ENCODE measurements at places on chromosomes 12 and 14.
A peak's percentile ranks its signal among the peaks of the same experiment; 100 is the strongest.

- DNase-seq, result no peak
These were observed 725.0 kb upstream of the FLRT2 start for GRCh38 chr14:84804895-84805294.

- no peak for DNase-seq
These were observed 3.6 kb downstream of the LARP4 start for GRCh38 chr12:50404307-50404706.

DNA sequence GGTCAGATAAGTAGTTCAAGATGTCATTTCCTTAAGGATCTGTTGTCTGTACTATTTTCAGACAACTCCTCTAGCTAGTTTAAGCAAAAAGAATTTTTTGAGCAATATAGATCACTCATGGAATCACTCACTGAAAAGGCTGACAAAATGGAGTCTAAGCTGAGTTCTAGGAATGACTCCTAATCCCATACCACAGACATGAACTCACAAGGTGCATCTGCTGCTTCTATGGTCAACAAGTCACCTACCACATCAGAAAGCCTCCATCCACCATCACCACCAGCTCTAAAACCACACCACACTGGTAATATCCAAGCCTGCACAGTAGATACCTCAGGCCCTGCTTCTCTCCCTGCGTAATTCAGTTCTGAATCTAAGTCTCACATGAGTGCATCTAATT lies 33.0 kb downstream of the PWP1 start:
- no peak for DNase-seq

DNA sequence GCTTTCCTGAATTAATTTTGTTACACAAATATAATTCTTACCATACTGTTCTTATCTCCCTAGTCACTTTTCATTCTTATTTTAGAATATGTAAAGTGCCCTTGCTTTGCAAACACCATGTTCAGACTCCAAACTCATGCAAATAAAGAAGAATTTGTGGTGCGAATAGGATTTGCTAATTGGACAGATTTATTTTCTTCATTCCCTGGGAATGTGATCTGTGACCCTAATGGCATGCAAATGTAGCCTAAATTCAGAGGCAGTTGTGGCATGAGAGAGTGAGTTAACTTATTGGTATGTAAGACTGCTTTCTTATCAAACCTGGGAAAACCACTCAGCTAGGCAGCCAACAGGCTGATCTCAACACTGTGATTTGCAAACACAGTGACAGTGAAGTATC lies 10.0 kb downstream of the CAPZA3 start:
- peak; percentile 78 for DNase-seq

DNA sequence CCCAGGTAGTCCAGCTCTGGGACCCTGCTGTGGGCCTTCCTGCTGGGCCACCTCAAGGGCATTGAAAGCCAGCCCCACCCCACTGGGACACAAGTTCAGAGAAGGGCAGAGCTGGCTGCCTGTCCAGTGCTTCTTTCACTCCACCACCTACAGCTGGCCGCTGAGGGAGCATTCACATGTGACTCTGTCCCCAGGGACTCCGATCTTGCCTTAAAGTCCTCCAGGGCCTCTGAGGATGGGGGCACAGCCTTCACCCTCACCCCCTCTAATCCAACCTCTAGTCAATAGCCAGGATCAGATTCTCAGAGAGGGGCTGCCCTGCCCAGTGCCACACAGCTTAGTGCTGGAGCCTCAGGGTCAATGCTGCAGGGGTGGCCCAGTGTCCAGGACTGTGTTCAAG lies 5.0 kb upstream of the CYP46A1 start:
- no peak for DNase-seq

DNA sequence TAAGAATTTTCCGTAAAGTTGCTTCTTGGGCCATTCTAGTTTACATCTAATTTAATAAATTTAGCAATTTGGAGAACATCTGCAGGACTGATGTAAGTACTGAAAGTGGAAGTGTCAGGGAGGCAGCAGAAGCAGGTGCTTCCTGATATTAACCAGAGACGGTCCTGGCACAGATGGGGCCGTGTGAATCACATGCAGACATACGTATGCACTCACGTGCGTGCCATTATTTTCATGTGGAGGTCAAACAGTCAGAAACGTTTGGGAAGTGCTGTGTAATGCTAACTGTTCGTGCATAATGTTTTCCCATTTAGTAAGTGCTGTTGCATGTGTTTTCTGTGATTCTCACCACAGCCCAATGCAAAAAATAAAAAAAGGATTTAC lies 87.8 kb upstream of the DYNC1H1 start:
- DNase-seq, result peak; percentile 93

DNA sequence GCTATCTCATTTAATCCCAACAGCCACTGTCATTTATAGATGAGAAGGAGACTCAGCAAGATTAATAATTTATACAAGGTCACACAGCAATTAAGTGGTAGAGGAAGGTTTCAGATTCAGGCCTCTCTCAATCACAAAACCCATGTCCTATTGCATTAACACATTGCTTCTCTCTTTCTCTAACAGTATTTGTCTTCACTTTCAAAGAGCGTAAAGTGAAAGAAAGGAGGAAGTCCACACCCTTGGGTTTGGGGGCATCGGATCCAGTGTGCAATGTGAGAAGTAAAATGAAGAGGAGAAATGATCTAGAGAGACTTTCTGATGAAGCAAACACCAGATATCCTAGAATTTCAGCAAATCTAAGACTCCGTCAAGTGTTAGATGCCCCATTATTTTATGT lies 7.0 kb upstream of the VRK1 start:
- DNase-seq, result no peak

DNA sequence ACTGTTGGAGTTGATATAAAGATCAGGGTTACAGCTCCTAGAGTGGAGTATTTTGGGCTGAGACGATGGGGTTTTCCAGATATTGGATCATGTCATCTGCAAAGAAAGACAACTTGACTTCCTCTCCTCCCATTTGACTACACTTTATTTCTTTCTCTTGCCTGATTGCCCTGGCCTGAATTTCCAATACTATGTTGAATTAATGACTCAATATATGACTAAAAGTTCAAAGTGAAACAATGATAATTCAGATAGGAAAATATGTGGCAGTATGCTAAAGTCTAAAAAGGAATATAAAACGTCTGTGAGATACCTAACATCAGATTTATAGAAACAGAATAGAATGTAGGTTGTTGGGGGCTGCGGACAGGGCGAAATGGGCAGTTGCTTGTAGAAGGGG lies 72.2 kb downstream of the BHLHE41 start:
- DNase-seq, result no peak

- no peak for DNase-seq
These were observed 41.6 kb upstream of the RFX4 start for GRCh38 chr12:106541201-106541600.

DNA sequence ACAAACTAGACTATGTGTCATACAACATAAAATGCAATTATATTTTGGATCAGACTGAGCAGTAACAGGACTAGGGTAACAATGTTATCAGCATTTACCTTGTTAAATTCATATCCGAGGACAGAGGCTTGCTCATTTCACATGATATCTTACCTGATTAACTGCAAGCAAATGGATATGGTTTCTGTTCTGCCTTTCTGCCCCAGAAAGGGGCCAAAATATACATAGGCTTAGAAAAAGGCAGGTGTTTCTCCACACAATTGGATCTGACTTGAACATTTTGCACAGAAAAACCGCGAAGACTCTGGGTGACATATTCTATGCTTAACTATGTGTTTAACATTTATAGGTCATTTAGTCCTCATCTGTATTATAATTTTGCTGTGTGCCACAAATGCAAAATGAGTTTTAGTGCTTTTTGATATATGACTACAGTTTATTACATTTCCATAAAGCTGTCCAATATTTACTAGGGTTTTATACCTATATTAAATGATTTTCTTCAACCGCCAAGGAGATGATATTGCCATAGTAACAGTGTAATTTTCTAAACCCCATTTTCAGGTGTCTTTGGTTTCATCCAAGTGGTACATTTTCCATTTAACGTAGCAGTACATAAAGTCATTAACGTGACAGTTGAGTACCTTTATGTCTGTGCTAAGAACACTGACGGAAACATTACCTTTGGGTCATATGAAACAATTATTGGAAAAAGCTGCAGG lies 249.3 kb upstream of the KRR1 start:
- DNase-seq, result no peak

DNA sequence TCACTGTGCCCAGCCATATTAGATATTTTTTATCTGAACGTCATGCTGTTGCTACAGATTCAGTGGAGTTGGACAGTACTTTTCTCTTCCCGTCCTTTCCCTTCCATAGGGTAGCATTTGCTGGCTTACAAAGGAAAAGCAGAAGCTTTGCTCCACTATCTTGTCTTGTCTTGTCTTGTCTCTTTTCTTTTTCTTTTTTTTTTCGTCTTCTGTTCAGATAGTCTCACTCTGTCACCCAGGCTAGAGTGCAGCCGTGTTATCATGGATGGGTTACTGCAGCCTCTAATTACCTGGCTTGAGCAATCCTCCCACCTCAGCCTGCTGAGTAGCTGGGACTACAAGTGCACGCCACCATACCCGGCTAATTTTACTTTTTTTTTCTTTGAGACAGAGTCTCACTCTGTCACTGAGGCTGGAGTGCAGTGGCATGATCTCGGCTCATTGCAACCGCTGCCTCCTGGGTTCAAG lies 21.1 kb downstream of the OR10G3 start:
- DNase-seq, result no peak

- DNase-seq, result no peak
These were observed 66.2 kb upstream of the SLC38A2 start for GRCh38 chr12:46438719-46439319.

GRCh38 chr12:54082397-54082892 lies 28.8 kb downstream of the HOXC4 start:
- peak; percentile 57 for DNase-seq

GRCh38 chr12:99370421-99371138 lies 277.0 kb upstream of the GARIN6 start:
- DNase-seq, result no peak

GRCh38 chr14:68587931-68588330 lies 204.9 kb downstream of the ZFP36L1 start:
- no peak for DNase-seq

GRCh38 chr14:81386290-81386745 lies 13.8 kb downstream of the STON2 start:
- DNase-seq, result no peak

GRCh38 chr12:41802803-41803202 lies 341.9 kb downstream of the GXYLT1 start:
- no peak for DNase-seq

- DNase-seq, result no peak
These were observed 38.0 kb upstream of the RAP1B start for GRCh38 chr12:68572661-68573060.

DNA sequence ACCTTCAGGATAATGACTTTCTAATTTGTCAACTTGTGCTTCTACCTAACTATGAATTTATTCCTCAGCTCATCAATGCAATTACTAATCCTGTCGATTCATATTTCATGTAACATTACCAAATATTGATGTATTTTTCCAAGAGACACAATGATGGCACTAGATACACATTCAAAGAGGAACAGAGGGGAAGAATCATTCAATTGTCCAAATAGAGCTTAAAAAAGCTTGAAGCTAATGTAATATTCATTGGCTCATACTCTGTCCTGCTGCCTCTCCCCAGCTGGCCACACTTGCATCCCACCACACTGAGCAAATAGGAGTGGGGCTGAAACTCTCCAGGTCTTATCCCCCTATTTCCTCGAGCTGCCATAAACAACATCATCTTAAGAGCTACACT lies 9.3 kb downstream of the TESPA1 start:
- no peak for DNase-seq

- no peak for DNase-seq
These were observed 76.6 kb downstream of the LRP6 start for GRCh38 chr12:12190087-12190809.

- DNase-seq, result peak; percentile 83
These were observed 88.9 kb downstream of the PTGER2 start for GRCh38 chr14:52402812-52403526.

DNA sequence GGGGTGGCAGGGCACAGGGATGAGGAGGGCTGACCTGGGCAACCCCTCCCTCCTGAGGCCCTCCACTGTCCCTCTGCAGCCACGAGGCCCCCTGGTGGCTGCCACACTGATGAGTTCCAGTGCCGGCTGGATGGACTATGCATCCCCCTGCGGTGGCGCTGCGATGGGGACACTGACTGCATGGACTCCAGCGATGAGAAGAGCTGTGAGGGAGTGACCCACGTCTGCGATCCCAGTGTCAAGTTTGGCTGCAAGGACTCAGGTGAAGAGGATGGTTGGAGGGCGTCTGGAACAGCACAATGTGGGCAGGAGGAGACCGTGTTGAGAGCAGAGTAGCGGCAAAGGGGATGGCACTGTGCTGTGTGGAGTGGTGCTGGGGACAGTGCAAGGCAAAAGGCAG lies 25.7 kb upstream of the LRP1-AS start:
- no peak for DNase-seq

DNA sequence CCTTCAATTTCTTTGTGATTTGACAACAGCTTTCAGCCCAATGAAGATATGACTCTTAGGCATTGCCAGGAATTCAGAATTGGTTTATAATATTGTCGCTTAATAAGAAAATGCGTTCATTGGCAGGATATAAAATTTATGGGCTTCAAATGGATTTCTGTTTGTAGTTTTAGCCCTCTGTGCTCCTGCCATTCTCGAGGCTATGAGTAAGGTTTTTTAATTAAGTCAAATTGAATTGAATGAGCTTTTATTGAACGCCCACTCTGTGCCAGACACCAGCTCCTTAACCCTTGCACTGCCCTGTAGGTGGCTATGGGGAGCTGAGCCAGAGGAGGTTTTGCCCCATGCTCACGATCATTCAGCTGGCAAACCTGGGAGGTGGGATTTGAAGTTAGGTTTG lies 115.1 kb downstream of the SLC25A47 start:
- DNase-seq, result no peak

DNA sequence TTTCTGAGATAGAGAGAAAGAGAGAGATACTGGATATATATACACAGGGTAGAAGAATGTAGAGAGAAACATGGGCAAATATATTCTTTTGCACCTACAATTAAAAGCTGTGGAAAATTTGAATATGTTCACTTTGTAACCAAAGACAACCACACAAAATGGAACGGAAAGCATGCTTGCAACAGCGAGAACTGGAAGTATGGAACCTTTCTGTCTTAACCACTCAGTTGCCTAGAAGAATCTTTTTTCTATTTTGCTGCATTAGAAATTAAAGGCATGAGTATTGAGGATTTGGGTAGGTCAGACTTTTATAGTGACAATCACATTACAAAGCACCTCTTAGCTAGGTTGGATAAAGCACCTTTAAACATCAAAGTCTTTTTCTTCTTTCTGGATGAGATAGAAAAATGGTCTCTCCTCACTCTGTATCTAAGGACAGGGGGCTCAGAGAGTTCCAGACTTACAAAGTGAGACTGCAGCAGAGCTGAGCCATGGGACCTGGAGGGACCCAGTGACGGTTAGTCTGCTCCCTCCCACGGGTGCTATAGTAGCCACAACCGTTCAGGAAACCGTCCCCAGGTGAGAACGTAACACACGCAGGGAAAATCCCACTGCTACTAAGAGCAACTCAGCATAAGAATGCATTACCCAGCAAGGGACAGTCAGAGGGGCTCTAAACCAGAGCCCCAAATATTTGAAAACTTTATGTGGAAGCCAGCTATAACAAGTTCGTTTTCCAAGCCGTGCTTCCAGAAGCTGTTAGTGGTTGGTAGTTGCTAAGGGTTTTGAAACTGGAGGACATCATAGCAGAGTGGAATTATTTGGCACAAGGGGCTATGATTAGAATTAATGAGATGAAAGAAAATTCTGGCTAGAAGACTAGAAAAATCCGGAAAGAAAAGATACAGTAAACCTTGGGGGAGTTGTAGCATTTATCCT lies 97.1 kb downstream of the DAD1 start:
- no peak for DNase-seq

Measured in fibroblast of mammary gland (primary cell).